ENCODE measurements at places on chromosomes 5 and 9.

- DNase-seq: no peak
These were observed 29.5 kb downstream of the GDNF start for GRCh38 chr5:37810311-37810710.

DNA sequence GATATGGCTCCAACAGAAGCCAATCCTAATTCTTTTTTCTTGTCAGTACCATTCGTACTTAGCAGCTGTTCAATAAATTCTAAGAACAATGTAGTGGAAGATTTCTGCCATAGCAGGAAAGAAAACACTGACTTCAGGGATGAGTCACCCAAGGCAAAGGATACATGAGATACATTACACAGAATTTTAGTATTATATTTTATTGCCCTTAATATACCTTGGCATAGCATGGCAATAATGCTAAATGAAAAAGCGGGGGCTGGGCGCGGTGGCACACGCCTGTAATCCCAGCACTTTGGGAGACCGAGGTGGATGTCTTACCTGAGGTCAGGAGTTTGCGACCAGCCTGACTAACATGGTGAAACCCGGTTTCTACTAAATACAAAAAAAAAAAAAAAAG is 619.1 kb upstream of the DAB2 start:
- DNase-seq: no peak

GRCh38 chr9:38030658-38031057 is 38.4 kb downstream of the SHB start:
- DNase-seq: no peak

DNA sequence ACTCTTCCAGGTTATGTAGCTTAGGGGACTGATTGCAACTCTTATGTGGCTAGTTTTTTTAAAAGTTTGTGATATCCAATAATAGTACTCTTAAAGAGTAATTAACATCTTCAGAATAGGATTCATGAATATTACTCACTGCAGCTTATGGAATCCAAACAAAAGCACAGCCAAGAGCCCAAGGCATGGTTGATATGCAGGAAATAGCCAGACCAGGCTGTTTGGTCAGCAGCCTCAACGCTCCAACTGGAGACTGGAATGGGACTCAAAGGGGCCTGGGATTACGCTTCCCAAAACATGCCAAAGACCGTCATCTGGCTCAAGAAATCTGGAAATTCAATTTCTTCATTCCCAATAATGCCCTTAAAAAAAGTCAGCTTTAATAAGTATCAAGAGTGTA is 268.6 kb downstream of the SEC61B start:
- no peak for DNase-seq

GRCh38 chr9:88933607-88934379 is 57.5 kb upstream of the S1PR3 start:
- DNase-seq: no peak

DNA sequence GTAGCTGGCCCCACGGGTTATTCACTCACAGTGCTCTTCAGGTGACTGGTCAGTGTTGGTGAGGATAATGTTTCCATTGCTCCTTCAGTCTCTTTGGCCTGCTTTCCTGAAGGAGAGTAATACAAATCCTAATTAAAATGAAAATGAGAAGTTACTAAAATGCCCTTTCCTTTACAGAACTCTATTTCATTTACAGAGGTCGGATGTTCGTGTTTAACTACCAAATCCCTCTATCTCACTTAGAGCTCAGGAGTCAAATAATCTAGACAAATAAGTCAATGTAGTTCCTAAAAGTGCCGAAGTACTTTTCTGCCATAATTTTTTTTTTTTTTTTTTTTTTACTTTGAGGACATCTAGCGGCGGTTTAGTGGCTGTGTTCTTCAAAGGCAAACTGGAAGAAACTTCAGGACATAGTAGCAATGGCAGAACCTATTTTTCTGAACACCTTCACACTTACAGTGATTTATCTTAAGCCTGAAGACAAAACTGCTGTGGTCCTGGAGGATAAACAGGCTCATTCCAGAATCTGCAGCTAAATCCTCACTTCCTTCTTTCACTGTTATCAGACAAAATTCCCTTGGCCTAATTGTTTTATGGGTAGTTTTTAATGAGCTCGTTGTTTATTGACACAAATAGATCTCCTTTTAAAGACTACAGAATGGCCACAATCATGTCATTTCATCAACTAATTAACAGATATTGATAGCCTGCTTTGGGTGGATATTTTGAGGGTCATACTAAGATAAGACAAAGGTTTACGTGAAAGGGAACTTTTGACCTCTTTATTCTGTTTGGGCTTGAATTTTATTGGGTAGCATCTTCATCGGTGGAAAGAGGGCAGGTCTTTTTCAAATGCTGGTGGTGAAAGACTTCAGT is 207.6 kb upstream of the DMRTA1 start:
- DNase-seq: no peak

- DNase-seq: no peak
These were observed 215.2 kb downstream of the TLE1 start for GRCh38 chr9:81474125-81474524.

DNA sequence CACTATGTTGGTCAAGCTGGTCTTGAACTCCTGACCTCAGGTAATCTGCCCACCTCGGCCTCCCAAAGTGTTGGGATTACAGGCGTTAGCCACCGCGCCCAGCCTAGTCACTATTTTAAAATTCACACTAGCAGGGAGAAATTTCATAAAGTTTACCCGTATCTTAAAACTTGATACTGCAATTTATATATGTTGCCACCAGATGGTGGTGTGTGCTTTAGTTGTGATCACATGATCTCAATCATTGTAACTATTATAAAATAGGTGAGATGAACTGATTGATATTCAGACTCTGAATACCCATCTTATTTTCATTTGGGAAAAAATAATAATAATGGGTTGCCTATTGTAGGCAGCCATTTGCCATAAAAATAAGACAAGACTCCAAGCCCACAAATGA is 1330.4 kb upstream of the WWC1 start:
- no peak for DNase-seq

- DNase-seq: no peak
These were observed 73.4 kb downstream of the GABBR2 start for GRCh38 chr9:98635374-98635773.
